ENCODE measurements at places on chromosomes 4 and X.

DNA sequence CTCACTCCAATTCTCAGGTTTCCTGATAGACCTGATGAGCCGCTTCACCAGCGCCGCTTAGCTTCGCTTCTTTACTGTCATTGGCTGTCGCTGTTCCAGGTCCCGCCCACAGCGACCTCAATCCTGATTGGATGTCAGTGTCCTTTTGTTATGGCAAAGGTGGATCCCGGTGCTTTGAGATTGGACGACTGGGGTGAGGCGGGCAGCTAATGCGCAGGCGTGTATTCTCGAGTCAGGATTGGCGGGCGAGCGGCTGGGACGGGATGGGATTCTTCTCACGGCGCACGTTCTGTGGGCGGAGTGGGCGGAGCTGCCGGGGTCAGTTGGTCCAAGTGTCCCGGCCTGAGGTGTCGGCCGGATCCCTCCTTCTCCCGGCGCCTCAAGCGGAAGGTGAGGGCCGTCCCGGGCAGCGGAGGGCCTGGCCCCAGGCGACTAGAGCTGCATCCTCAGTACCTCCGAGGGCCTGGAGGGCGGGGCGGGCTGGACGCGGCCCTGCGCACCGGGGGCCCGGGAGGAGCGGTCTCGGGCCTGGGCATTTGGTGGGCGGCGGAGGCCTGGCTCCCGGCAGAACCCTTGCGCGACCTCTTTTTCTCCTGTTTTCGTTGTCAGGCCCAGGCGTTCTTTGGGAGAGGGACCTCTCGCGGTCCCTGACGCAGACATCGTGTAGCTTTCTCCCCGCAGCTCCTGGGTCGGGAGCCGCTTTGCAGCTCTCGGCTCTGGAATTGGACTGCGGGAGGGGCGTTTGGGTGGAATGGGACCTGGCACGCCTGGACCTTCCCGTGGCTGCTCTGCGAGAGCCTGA is at the start of gene SCOC:
TSS of gene SCOC (plus strand) at position 319 of the 802 bp plus-strand sequence. CDS start 5,525 bp downstream, outside the sequence.
- peak; percentile 93 for DNase-seq

- DNase-seq, result no peak
Observed at GRCh38 chr4:140826701-140827027, 70.5 kb upstream of the TBC1D9 start.

DNA sequence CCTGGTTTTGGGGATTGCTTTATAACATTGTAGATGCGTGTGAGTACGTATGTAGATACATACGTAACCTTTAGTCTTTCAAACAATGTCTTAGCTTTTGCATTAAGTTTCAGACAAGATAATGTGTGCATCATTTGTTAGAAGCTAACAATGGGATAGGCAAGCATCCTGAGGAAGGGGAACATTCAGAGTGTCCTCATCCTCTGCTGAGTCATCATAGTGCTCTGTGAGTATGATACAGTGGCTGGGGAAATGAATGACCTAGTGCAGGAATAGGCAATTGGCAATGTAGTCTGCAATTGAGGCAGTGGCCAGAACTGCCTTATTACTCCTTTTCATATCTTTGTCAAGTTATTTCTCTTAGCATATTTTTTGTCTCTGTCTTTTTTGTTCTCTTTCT is 7.3 kb downstream of the NAP1L5 start:
- no peak for DNase-seq

GRCh38 chr4:112975567-112976355 is 73.7 kb upstream of the ANK2 start:
- DNase-seq, result no peak

DNA sequence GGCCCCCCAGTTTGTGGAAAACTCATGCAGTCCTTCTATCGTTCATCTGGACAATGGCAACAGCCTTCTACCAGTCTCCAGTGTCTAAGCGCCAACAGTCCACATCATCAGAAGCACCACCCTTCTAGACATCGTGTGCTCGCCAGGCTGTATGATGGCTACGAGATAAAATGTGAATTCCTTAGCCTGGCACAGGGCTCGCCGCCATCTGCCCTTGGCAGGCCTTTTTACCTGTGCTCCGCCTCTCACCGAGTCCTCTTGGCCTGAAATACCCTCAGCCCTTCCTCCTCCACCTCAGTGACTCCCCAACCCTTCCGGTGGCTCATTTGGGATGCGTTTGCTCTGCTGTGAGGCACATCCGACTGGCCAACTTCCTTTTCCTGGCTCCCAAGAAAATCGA is 15.9 kb upstream of the STS start:
- no peak for DNase-seq

- DNase-seq, result no peak
Observed at GRCh38 chr4:76841026-76841425, 56.9 kb downstream of the SOWAHB start.

DNA sequence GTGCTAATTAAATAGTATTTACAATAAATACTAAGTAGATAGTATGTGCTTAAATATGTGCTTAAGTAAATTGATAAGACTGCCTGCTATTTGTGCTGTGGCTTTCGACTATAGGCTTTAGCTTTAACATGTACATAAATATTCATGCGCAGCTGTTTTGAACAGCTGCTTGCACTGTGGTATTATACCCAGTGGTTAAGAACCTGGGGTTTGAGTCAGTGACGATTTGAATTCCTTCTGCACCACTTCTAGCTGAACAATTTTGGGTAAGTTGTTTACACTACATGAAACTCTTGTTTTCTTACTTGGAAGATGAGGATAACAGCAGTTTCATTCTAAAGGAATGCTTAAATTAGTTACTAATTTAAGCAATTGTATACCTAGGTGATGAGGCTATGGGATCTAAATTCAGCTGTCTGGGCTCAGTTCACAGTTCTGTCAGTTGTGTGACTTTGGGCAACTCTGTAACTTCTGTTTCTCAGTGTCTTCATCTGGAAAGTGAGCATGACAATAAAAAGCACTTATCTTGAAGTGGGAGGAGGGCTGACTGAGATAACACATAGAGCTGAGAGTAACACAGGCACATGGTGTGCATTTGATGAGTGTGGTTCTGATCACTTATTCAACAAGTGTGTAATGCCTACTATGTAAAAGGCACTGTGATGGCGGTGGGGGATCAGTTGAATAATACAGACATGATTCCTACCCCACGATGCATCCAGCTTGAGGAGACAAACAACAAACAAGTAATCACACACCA is 37.0 kb downstream of the HPGDS start:
- no peak for DNase-seq

- no peak for DNase-seq
Observed at GRCh38 chr4:179268791-179269190, 1826.6 kb upstream of the AGA start.
